ENCODE measurements at places on chromosomes 11 and 22.
A peak's percentile ranks its signal among the peaks of the same experiment; 100 is the strongest.

- no peak for DNase-seq
These were observed 7.7 kb downstream of the E2F8 start for GRCh38 chr11:19232910-19233503.

DNA sequence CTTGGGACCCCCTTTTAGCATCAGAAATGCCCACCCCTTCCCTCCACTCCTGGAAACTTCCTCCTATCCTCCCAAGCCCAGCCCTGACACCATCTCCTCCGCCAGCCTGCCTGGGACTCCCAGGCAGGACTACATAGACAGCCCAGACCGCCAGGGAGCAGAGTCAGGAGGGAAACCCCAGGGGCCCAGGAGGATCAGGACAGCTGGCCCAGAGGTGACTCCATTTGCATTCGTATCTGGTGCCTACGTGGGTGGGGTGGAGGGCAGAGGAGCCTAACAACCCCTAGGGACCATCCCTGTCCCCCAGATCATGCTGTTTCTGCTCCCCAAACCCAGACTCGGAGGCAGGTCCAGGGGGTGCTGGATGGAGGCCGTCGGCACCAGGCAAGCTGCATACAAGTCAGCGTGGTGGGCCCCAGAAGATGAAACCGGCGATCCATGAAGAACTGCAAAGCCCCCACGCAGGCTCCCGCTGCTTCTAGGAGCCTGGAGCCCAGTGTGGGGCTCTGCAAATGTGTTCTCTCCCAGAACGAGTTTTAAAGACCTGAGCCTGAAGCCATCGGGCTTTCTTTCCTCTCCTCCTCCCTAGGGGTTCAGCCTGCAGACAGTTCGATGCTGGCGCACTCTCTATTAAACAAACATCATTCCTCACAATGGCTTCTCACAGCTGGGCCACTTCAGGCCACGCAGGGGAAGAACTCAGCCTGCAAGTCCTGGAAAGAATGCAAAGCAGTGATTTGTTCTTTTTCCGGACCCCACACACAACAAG lies 1506.8 kb downstream of the BRD1 start:
- no peak for DNase-seq

- DNase-seq: no peak
These were observed 2.6 kb upstream of the INSC start for GRCh38 chr11:15112131-15112541.

DNA sequence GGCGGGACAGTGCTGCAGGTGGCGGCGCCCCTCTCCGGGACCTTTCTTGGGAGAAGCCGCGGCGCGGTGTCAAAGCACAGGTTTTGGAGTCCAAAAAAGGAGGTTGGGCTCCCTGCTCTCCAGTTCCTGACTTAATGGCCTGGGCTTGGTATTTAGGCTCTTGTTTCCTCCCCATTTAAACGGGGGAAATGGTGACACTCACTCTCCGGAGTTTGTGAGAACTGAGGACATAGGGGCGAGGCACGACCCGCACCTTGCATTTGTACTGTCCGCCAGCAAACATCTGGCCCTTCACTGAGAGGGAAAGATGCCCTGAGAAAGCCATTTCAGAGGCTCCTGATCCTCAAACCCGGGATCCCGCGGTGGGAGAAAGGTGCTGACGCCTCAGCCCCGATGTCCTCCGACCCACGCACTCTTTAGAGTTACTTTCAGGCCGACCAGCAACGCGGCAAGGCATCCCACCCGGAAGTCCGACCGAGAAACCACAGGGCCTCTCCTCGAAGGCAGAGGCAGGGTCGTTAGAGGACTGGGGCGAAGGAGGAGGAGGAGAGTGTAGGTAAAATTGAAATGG lies 2.9 kb upstream of the WDR74 start:
- no peak for DNase-seq

DNA sequence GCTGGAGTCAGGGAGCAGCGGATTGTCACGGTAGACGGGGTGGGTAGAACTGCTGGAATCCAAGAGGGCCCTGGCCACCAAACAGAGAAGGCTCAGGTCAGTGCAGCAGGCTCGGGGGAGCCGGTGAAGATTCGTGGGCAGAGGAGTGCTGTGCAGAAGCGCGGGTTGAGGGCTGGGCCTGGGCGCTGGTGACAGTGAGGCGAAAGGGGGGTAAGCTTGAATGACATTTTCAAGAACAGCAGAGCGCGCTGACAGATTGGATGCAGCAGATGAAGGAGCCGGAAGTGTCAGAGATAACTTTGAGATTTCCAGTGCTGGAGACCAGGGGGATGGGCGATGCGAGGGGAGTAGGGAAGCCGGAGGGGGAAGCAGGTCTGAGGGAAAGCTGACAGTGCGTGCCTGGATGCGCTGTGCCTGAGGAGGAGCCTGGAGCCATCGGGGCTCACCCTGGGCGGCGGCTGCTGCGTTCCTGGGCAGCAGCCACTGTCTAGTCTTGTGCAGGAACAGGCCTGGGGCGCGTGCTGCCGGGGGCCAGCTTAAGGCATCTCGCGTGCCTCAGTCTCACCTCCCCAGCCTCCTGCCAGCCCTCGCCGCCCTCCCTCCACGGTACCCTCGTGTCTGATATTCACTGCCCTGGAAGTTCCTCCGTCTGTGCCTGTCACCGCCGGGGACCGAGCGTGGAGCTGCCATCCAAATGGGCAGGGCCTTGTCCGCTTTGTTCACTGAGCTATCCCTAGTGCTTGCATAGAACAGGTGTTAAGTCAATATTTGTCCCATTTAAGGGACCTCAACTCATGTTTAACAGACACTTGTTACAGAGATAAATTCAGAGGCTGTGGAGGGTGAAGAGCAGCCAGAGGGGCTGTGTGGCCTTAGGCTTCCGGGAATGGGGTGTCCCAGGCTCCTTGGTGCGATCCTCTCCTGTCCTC lies 5.2 kb downstream of the GRIK4 start:
- no peak for DNase-seq

DNA sequence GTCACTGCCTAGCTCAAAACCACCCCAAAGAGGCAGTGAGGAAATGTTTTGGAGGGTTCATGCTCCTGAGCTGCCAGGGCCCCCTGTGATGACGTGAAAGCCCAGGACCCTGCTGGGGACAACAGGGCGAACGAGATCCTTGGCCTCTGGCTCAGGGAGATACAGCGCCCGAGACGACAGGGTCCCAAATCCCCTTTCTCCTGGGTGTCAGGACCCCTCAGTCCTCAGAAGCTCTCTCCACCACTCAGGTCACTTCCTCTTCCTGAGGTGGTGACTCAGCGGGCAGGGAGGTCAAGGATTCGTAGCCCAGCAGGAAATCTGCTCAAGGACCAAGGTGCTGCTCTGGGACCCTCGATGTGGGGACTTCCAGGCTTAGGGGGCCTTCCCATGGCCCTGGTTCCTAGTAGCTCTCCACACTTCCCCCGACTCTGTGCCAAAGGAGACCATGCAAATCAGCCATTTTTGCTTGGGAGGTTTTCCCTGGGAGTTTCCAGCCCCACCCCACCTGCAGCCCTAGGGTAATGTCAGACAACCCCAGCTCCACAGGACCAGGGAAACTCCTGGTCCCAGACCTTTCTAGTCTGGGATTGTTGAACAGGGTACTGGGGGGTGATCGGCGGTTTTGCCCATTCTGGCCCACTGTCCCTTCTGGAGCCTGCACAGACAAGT lies 12.8 kb downstream of the BCL9L start:
- DNase-seq: no peak

DNA sequence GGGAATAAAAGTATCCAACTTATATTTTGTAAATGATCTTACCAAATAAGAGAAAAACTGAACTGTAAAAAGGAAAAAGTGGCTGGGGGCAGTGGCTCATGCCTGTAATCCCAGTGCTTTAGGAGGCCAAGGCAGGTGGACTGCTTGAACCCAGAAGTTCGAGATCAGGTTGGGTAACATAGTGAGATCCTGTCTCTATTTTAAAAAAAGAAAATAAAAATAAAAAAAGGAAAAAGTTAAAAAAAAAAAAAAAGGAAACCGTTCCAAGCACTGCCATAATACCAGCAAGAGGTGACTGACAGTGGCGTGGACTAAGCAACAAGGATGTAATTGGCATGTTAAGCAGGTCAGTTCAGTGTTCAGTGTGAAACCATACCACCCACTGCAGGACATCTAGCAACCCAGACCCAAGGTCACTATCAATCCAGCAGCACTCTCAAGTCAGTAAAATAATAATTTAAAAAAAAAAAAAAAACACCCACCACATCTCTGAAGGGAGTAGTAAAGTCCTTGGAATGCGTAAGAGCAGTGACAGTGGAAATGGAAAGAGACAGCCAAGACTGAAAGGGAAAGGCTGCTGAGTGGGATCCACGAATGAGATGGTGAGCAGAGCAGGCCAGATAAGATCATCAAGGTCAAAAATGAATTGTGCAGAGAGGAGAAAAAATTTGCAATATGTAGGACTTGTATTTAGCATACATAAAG lies 43.6 kb downstream of the MAPK1 start:
- no peak for DNase-seq

DNA sequence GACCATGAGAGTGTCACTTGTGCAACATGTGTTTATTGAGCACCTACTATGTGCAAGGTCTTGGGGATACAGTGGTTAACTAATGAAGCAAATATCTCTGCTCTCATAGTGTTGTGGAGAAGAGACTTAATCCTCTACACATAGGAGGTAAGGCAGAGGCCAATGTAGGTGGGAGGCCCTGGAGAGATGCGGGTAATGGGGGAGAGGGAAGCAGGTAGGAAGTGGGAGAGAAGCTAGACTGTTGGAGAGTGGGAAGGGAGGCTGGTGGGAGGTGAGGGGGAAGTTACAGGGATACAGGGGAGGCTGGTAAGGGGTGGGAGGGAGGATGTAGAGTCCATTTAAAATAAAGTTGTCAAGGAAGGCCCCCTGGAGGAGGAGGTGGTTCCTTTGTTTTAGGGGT lies 240.0 kb downstream of the MIAT start:
- DNase-seq: no peak

GRCh38 chr11:64897381-64898075 lies 19.1 kb upstream of the EHD1 start:
- DNase-seq: no peak

GRCh38 chr22:30607300-30607930 lies 441 bp downstream of the TCN2 start:
- DNase-seq: no peak

DNA sequence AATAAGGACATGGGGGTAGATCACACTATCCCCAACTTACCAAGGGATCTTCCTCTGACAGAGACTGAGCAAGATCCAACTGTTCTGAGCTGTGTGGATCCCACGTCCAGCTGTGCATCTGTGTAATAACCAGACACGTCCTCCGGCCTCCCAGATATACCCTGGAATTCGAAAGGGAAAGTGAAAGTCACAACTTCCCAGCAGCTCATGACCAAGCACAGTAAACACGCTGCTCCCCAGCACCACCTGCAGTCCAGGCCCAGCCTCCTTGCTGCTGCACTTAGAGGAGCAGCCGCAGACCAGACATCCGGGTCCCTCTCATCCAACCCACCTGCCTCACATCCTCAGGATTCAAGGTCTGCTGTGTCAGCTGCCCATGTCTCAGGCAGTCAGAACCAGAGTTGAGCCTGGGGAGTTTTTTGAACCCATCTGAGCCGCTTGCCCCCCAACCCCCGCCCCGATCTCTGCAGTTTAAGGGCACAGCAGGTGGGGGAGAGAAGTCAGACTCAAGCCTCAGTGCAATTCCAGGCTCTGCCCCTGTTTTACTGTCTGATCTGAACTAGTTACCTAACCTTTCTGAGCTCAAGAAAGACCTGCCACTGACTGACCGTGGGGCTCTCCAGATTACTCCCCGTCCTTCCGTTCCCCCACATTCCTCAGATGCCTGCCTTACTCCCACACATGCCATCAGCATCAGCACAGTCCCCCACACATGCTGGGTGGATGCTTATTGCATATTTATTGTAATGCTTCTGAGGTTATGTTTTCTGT lies at the start of gene APOL2:
Gene APOL2, minus strand, starts transcription at position 127 of the 771 bp plus-strand sequence. CDS start 6,365 bp downstream, outside the sequence.
- peak; percentile 75 for DNase-seq

GRCh38 chr11:32152216-32152615 lies 61.3 kb downstream of the RCN1 start:
- no peak for DNase-seq

- no peak for DNase-seq
These were observed 12.7 kb upstream of the IL10RA start for GRCh38 chr11:117973503-117973860.

GRCh38 chr11:102117472-102118113 lies 7.3 kb downstream of the YAP1 start:
- DNase-seq: no peak

DNA sequence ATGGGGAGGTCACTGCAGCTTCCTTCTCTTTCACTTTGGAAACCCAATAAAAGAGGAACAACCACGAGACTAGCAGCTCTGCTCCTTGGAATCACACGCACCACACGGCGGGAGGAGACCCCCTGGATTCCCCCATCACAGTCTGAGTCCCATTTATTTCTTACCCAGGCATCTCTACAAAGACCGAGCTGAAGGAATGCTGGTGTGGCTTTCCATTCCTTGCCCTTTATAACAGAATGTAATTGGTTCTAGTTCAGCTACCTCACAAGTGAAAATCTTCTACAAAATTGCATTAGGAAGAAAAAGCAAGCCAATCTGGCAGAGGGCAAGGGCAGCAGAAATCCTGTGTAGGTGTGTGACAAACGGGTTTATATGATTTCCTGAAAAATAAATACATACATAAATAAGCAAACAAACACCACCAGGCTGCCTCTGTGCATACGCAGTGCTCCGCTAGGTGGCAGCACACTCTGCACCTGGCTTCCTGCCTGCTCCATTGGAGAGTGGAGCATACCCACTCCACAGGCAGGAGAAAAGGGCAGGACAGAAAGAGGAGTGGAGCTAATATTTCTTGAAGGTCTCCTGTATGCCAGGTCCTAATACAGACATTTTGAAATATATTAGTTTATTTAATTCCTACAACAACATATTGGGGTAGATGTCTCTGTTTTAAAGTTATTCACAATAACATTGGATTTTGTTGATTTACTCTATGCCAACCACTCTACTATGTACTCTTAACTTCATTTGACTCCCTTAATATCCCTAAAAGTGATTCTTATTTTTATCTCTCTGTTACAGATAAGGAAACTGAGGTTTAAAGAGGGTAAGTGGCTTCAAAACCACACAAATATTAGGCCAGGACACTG lies 673.1 kb downstream of the KCNA4 start:
- DNase-seq: no peak

GRCh38 chr22:23833017-23833751 lies 5.6 kb downstream of the DERL3 start:
- no peak for DNase-seq

DNA sequence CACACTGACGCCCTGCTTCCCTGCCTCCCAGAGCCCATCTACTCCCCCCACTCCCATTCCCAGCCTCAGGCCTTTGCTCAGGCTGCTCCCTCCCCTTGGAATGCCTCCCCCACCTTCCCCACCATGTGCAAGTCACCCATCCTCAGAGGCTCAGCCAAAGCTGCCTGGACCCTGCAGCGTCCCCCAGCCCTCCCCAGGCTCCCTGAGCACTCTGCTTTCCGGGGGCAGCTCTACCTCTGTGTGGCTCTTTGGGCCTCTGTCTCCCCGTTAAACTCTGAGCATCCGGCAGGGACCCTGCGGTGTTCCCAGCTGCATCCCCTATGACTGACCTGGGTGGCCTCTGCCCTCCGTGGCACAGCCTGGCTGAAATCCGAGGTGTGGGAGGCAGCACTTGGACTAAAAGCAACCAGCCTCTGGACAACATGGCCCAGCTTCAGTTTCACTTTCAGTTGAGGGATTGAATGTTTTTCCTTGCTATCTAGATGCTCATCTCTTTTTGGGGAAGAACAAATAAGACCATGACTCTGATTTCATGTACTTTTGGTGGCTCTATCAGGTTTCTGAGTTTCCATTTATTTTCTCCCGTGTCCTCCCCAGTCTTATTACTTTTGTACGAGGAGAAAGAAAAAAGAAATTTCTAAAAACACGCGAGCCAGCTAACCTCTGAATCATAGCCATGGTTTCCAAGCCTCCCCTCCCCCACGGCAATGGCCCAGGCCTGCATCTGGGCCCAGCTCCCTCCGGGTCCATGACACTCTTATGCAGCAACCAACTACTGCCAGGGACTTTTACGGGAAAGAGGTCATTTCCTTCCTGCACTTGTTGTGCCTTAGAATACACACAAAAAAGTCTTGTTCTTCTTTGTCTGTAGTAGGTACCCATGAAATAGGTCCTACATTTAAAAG lies 3.8 kb downstream of the APOL3 start:
- DNase-seq: peak; percentile 52
